IMR-90 (cell line): ENCODE measurements at places on chromosomes 16 and 17. TPM values are rescaled to one million over a fixed set of nuclear protein-coding genes. Genes with fewer than 3 reads are reported as not detected.

GRCh38 chr17:78257810-78258322, 26.4 kb downstream of the TMEM235 start:
- H3K4me1 ChIP-seq = peaks cover 3% of the 10 kb centered on the region; the same call in 1 of the 2 replicates
- DNase-seq = peak; percentile 13
- peaks cover 7% of the 10 kb centered on the region; the same call in 1 of the 2 replicates for H3K27me3 ChIP-seq
- no peaks in the 10 kb centered on the region for H3K36me3 ChIP-seq
- no peak overlapping the region for H3K27ac ChIP-seq
- H3K4me3 ChIP-seq = no peak overlapping the region

DNA sequence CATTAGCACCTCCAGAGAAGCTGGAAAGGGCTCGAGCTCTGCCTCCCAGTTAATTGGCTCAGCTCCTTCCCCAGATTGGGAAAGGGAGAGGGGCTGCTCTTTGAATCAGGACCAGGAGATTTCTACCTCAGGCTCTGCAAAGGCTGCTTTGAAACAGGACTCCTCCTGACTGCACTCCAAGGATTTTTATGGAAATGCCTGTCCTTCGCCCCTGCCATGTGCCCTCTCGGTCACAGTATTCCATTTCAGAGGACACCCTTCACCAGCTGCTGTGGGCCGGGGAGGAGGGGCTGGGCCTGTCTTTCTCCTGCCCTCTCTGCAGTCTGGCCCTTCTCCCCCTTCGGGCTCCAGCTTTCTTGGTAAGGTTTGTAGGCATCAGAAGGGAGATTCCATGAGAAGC, 13.6 kb downstream of the MRM1 start:
- no peak for DNase-seq
- H3K27me3 ChIP-seq = peaks cover 4% of the 10 kb centered on the region; the same call in 1 of the 2 replicates
- H3K36me3 ChIP-seq = no peaks in the 10 kb centered on the region
- no peak overlapping the region for H3K27ac ChIP-seq
- no peak overlapping the region for H3K4me3 ChIP-seq

- peaks cover 3% of the 10 kb centered on the region; the same call in 1 of the 2 replicates for H3K36me3 ChIP-seq
- no peak overlapping the region; the same call in 1 of the 2 replicates for H3K27ac ChIP-seq
- H3K4me1 ChIP-seq = peaks cover 12% of the 10 kb centered on the region
Measured at GRCh38 chr16:88534638-88535190, 35.5 kb upstream of the ZC3H18 start.

- no peaks in the 10 kb centered on the region for H3K4me1 ChIP-seq
- no peaks in the 10 kb centered on the region for H3K36me3 ChIP-seq
- DNase-seq = no peak
- H3K27ac ChIP-seq = no peak overlapping the region
- H3K4me3 ChIP-seq = no peak overlapping the region
Measured at GRCh38 chr17:80168371-80168770, 1.5 kb upstream of the CARD14 start.

DNA sequence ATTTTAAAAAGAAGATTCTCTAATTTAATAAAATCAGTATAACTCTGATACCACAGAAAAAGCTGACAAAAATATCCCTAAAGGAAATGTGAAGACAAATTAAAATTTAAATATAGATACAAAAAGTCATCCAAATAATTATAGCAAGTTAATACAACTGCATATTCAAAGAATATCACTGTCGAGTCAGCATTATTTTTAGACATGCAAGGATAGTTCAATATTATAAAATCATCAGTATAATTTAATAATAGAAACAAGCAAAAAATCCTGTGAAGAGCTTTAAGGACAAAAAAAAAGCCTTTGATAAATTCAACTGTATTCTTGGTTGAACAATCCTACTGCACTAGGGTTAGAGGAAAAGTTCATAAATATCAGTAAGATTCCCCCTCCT, 21.0 kb upstream of the CDYL2 start:
- H3K4me1 ChIP-seq = no peaks in the 10 kb centered on the region
- DNase-seq = no peak
- H3K4me3 ChIP-seq = no peak overlapping the region
- H3K27me3 ChIP-seq = no peaks in the 10 kb centered on the region

DNA sequence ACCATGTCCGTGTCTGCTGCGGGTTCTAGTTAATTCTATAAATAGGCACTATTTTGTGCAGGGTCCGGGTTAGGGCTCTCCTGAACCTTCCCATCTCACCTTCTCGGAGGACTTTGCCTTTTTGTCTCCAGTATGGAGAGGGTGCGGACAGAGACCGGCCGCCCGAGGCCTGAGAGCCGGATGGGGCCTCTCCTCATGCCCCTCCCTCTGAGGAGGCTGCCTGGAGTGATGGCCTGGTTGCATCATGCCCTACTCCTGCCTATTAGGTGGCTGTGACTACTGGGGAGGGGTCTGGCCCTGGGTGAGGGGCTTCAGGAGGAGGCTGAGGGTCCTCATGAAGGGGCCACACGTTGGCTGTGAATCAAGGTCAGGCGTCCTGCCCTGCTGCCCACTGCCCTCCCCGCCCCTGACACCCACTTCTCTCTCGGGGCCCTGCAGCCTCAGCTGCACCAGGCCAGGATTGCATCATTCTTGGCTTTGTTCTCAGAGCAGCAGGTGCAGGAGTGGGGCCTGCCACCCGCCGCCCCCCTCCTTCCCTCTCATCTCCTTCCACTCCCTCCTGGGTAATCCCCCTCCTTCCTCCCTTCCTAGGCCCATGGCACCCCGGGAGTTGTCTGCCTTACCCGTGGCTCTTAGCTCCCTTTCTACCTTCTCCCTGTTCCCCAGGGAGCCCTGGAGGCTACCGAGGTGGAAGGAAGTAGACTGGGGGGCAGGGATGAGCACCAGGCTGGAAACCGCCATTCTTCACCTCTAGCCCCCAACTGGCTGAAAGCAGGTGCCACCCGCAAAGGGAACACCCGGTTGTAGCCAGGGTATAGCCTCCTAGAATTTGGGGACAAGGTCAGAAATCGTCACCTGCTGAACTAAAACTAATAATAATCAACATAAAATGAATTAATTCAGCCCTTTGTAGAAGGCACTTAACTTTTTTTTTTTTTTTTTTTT, 12.7 kb upstream of the ARHGAP23 start:
- H3K27me3 ChIP-seq = peaks cover 31% of the 10 kb centered on the region
- H3K4me1 ChIP-seq = peaks cover 11% of the 10 kb centered on the region
- peak; percentile 69 for DNase-seq
- no peak overlapping the region for H3K4me3 ChIP-seq

DNA sequence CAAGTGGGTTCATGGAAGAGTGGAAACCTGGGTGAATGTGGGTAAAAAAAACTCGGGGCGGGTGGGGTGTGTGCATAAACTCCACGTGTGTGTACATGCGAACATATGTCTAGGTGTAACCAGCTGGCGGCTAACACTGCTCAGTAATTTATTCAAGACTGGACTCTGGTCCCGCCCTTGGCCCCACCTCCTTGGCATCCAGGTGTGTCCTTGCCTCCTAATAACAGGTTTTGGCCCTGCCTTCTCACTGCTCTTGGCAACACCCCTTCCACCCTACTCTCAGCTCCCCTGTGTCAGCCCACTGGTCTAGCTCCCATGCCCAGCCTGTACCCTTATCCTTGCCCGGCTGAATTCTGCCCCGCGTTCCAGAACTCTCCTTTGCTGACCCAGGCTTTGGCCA, 8.3 kb downstream of the FLII start:
- H3K36me3 ChIP-seq = peaks cover 89% of the 10 kb centered on the region
- H3K4me3 ChIP-seq = no peak overlapping the region
- H3K27me3 ChIP-seq = no peaks in the 10 kb centered on the region
- no peak overlapping the region for H3K27ac ChIP-seq

GRCh38 chr16:72198021-72198711, 26.2 kb upstream of the PMFBP1 start:
- H3K36me3 ChIP-seq = no peaks in the 10 kb centered on the region
- DNase-seq = peak; percentile 80
- peaks cover 1% of the 10 kb centered on the region; the same call in 1 of the 2 replicates for H3K27me3 ChIP-seq
- no peak overlapping the region for H3K27ac ChIP-seq
- H3K4me1 ChIP-seq = no peaks in the 10 kb centered on the region

GRCh38 chr16:60203525-60204124, 1469.5 kb upstream of the GOT2 start:
- no peaks in the 10 kb centered on the region for H3K4me1 ChIP-seq
- H3K4me3 ChIP-seq = no peak overlapping the region
- DNase-seq = peak; percentile 2
- no peak overlapping the region for H3K27ac ChIP-seq
- no peaks in the 10 kb centered on the region for H3K36me3 ChIP-seq
- no peaks in the 10 kb centered on the region for H3K27me3 ChIP-seq

DNA sequence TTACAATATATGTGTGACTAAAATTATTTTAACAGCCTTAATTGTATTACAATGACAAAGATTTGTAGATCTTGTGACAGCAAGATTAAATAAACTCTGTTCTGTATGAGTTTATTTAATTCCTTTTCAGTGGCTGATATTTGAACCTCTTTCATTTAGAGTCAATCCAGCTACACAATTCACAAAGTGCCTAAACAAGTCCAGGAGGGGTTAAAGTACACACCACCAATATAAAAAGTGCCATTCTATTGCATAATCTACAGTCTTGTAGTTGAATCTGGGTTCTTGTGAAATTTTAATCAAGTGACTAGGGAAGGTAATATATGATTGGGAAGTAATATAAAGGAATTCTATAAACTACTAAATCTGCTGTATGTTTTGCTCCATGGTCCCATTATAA, 3.9 kb upstream of the NFAT5 start:
- no peak for DNase-seq
- no peaks in the 10 kb centered on the region for H3K27me3 ChIP-seq
- no peaks in the 10 kb centered on the region for H3K36me3 ChIP-seq
- no peak overlapping the region for H3K27ac ChIP-seq
- peaks cover 7% of the 10 kb centered on the region for H3K4me1 ChIP-seq

DNA sequence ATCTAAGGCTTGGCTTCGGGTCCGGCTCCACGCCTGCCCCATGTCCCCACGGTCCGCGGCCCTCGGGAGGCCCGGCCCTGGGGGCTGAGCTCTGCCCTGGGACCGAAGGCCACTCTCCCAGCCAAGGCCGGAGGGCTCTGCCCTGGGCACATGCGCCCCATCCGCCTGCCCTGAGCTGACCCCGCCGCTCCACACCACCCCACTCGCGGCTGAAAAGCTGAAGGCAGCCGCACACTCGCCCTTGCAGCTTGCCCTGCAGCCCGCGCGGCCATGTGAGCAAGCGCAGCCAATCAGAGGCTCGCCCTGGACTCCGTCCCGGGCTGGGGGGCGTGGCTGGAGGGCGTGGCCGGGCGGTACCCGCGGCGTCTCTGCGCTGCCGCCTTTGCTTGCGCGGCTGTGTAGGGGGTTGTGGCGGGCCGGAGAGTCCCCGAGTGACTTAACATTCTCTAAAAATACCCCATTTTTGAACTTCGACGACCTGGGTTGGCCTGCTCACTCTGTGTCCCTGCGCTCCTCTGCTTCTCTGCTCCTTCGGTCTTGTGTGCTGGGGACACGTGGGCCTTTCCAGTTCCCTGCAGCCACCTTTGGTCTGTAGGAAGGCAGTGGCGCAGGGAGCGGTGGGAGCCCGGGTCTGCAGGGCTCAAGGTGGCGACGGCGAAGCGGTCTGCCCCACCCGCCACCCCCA, 8.8 kb upstream of the MAP2K3 start:
- H3K4me1 ChIP-seq = peaks cover 11% of the 10 kb centered on the region
- no peaks in the 10 kb centered on the region for H3K27me3 ChIP-seq
- DNase-seq = peak; percentile 64
- peak overlapping the region; percentile 53 for H3K27ac ChIP-seq
- H3K36me3 ChIP-seq = no peaks in the 10 kb centered on the region

DNA sequence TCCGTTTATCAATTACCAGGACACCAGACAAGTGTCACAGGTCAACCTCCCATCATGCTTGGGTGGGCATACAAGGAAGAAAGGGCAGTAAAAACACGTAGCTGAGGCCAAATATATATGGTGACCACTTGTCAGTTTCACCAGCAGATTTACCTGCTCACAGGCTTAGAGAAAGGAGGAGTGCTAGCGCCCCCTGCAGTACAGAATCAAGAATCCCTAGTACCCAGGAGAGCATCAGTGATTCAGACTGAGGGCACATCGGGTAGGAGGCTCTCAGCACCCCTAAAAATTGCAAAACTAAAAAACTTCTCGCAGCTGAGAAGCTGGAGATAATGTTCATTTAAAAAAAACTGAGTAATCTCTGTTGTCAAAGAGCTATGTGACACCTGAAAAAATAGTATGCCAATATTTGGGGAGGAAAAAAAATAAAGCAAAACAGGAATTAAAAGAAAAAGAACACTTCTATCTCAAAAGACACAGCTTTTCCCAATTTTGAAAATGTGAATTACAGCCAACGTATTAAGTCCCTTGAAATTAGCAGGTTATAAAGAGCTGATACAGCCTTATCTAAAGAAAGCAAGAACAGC, 21.2 kb upstream of the MON1B start:
- no peaks in the 10 kb centered on the region for H3K36me3 ChIP-seq
- H3K27ac ChIP-seq = no peak overlapping the region
- peak; percentile 34 for DNase-seq
- H3K4me3 ChIP-seq = no peak overlapping the region

DNA sequence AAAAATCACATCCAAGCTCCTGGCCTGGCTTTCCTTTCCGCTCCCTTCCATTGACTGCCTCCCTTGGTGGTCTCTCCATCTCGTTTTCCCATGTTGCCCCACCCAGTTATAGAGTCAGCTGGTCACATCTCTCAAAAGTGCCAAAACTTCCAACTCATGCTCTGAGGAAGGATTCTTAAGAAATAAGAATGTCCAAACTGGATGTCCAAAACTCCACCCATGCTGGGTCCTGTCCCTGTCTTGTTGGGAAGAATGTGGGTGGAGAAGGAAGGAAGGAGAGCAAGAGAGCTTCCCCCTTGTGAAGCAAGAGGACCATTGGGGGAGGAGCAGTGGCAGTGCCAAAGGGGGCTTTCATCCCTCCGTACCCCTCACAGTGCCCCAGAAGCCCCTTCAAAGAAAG, 44.6 kb upstream of the MAP3K14 start:
- H3K27me3 ChIP-seq = no peaks in the 10 kb centered on the region
- no peak overlapping the region for H3K27ac ChIP-seq
- peaks cover 5% of the 10 kb centered on the region for H3K4me1 ChIP-seq
- H3K36me3 ChIP-seq = no peaks in the 10 kb centered on the region
- no peak overlapping the region for H3K4me3 ChIP-seq

DNA sequence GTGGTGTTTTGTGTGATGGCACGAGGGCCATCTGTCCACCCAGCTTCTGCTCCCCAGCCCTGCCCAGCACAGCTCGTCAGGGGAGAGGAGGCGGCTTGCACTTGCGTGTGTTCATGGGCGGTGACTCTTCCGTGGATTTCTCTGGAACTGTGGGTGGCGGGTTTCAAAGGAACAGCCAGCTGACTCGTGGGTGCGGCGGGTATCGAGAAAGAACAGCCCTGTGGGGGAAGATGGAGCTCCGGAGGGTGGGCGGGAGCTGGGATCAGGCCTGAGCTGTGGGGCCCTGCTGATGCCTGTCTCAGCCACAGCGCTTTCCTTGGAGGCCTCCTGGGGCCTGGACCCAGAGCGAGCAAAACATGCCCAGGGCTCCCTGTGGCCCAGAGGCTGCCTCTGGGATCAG, 13.2 kb downstream of the NAGPA start:
- DNase-seq = no peak
- no peak overlapping the region for H3K4me3 ChIP-seq

- no peak overlapping the region for H3K4me3 ChIP-seq
- H3K27me3 ChIP-seq = no peaks in the 10 kb centered on the region
- no peak overlapping the region for H3K27ac ChIP-seq
- no peaks in the 10 kb centered on the region for H3K4me1 ChIP-seq
Measured at GRCh38 chr16:52068447-52069074, 478.4 kb downstream of the TOX3 start.

ZP2 gene
- total RNA-seq = not detected in 2 replicates

HEATR9 gene
- not detected in 2 replicates for total RNA-seq

CRHR1 gene
- total RNA-seq = not detected in 2 replicates

C16orf54 gene
- total RNA-seq = not detected in 2 replicates

KRTAP9-2 gene
- not detected in 2 replicates for total RNA-seq

AOC3 gene
- total RNA-seq = under 0.01 TPM in 1 of 2 replicates, not detected in the other

MYO1C gene
- 174 and 196 TPM in 2 replicates for total RNA-seq

RAB37 gene
- total RNA-seq = not detected in 2 replicates

WFDC1 gene
- 4.7 and 5.0 TPM in 2 replicates for total RNA-seq

PYDC1 gene
- total RNA-seq = not detected in 2 replicates

SLC16A13 gene
- under 0.01 and 0.18 TPM in 2 replicates for total RNA-seq
